Suprapubic skin (tissue), 4 donors: ENCODE measurements at places on chromosomes 12 and 14.
A peak's percentile ranks its signal among the peaks of the same experiment; 100 is the strongest.

GRCh38 chr14:53742233-53742620 lies 214.4 kb downstream of the BMP4 start:
- no peak for DNase-seq

DNA sequence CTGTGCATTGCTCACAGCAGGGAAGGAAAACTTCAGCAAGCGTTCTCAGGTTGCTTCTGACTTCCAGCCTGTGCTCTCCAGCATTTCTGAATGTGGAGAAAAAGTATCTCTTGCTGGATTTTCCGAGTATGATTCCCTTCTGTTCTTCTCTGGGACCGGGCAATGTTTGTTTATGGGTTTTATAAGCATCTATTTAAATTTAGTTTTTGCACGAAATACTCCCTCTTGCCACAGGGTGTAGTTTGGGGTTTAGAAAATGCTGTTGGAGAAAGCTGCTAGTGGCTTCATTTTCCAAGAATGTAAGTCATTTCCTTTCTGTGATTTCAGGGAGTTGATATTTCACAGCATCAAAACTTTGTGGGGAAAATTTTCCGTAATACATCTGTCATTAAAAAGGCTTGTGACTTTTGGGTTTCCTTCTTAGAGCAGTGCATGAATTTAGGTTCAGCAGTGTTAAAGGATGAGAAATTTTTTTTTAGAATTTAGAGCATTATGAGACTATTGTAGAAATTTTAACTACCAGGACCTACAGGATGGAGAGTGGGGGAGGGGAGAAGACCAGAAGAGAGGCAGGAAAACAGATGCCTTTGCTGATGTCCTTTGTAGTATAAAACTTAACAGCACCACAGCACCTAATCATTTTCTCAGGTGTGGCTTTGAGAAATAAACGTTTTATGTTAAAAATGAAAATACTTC lies 1.5 kb downstream of the FRMD6 start:
- no peak for DNase-seq

DNA sequence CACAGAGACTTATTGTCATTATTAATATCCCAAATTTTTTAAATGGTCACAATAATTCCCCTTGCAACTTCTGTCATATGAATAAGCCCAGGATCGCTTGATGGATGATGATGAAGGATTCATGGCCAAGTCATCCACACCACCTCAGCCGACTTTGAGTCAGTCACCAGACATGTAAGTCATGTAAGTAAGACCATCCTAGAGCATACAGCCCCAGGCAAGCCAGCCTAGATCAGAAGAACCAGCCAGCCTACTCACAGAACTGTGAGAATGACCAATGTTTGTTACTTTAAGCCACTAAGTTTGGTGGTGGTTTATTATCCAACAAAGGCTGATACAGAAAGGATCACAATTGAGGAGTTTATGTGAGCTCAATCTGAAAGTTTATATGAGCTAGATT lies 341.8 kb downstream of the NRXN3 start:
- no peak for DNase-seq

DNA sequence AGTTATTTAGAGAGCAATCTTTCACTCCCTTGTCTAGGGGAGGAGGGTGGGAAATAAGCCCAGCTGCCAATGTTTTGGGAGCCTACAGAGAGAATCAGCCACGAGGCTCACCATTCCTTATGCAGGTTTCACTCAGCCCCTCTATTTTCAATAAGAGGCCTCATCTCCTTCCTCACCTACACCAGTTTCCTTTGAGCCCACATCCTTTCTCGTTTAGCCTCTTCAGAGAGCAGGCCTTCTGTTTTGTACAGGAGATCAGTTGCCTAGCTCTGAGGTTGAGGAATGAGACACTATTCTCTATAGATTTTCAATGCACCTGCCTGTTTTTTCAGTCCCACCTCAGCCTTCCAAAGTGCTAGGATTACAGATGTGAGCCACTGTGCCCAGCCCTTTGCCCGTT lies 17.9 kb downstream of the SNAPC1 start:
- DNase-seq: no peak

- DNase-seq: no peak
Observed at GRCh38 chr14:21428930-21429329, 27.0 kb downstream of the CHD8 start.

- no peak for DNase-seq
Observed at GRCh38 chr14:54498579-54498978, 9.8 kb upstream of the GMFB start.

GRCh38 chr12:20077618-20078017 lies 290.7 kb upstream of the PDE3A start:
- no peak for DNase-seq

- peak; percentile 80 for DNase-seq
Observed at GRCh38 chr14:26841920-26842741, 244.3 kb upstream of the NOVA1 start.

GRCh38 chr14:24948261-24948847 lies 101.6 kb downstream of the STXBP6 start:
- no peak for DNase-seq

DNA sequence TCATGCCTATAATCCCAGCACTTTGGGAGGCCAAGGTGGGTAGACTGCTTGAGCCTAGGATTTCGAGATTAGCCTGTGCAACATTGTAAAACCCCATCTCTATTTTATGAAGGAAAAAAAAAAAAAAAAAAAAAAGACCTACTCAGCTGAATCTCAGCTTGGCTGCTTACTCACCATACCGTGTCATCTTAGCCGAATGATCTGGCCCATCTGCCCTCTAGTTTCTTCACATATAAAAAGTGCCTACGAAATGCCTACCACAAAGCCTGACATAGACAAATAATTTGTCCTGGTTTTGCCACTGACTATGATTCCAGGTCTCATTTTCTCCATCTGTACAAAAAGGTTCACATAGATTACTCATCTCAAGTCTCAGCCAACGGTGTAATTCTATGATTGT lies 10.1 kb downstream of the DIABLO start:
- DNase-seq: no peak

DNA sequence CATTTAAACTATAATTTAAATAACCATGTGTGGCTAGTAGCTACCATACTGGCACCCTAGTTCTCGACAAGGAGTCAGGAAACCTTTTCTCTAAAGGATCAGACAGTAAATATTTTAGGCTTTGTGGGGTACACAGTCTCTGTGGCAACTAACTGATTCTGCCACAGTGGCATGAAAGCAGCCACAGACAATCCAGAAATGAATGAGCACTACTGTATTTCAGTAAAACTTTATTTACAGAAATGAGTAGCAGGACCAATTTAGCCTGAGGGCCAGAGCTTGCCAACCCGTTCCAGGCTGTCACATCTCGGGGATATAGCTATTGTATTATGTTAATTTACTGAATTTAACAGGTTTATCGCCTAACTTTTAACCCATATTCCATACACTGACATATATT lies 278.7 kb downstream of the ITPR2 start:
- no peak for DNase-seq

GRCh38 chr14:23121361-23121771 lies 2.3 kb upstream of the CEBPE start:
- DNase-seq: peak; percentile 75

DNA sequence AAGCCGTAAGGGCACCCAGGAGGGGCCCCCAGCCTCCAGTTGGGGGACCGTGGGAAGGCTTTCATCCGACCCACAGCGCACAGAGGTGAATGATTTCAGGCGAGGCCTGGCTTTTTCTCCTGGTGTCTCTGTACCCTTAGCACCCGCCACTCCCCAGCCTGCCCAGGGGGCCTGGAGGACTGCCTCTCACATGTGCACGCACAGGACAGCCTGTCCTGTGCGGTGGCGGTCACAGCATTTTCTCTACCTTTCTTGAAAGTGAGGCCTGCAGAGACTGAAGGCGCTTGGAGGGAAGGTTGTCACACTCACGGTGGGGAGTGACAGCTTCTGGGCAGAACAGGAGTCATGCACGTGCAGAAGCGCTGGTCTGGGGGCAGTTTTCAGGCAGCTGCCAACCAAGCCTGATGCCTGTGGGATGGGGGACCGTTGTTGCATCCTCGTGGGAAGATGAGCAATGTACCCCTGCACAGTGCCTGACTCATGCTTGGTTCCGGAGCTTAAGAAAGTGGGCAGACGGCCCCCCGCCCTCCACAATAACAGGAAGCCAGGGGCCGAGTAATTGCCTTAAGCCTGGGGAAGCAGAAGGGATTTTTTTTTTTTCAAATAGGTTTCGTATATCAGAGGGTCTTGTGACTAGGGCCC lies 148.1 kb downstream of the TSPAN9 start:
- DNase-seq: no peak

- DNase-seq: no peak
Observed at GRCh38 chr14:31286456-31287293, 79.1 kb upstream of the HECTD1 start.

DNA sequence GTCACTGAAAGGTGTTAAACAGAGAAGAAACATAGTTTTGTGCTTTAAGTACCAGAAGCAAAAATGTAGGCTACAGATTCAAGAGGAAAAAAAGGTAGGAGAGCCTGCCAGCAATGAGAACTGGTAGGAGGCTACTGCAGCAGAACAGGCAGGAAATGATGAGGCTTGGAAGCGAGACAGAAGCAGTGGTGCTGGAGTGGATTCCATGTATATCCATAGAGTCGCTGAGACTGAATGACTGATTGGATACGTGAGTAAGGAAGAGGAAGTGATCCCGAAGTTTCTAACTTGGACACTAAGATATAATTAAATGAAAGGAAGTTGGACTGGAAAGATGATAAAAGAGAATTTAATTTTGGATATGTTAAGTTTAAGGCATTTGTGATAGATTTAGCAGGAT lies 45.0 kb upstream of the CCDC91 start:
- DNase-seq: no peak

DNA sequence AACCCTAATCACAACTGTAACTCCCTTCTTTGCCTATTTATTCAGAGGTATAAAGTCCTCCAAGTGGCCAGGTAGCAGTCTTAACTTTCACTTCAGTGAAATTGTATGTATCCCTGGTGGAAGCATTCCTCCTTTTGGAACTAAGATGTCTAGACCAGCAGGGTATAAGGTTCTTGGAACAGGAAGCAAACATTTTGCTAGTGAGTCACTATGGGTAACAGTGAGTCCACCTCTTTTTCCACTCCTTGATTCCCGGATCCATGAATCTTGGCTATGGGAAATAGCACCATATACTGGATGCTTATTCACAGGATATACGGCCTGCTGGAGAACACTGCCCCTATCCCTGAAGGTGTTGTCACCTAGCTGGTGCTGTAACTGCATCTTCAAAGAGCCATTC lies 80.2 kb downstream of the KCNA5 start:
- no peak for DNase-seq

DNA sequence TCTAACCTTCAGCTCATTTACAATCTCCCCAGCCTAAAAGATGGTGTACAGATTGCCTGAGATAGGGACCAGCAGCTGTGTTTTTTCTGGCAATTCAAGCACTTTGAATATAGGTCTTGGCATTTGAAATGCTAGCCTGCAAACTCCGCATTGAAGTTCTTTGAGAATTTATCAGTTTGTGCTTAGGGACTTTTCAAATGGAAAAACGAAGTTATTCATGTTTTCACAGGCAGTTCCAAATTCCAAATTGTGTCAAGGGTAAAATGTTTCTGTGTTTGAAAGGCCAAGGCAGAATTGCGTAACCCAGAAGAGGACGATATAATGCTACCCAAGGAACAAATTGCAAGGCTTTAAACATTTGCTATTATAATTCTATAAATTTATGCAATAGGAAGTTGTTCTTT lies 168.9 kb upstream of the RASSF8 start:
- DNase-seq: no peak

DNA sequence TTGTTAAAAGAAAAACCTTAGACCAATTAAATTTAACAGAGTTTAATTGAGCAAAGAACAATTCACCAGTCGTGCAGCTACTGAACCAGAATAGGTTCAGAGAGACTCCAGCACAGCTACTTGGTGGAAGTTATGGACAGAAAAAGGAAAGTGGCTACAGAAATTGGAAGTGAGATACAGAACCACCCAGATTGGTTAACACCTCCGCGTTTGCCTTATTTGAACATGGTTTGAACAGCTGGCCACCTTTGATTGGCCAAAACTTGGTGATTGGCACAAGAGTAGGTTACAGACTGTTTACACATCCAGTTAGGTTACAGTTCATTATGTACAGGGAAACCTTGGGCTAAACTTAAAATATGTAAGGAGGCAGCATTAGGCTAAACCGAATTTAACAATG lies 54.9 kb downstream of the SRGAP1 start:
- no peak for DNase-seq

GRCh38 chr14:39860596-39861228 lies 428.5 kb upstream of the FBXO33 start:
- no peak for DNase-seq

GRCh38 chr14:94387051-94388026 lies 1.1 kb downstream of the SERPINA1 start:
- DNase-seq: no peak

GRCh38 chr12:24045816-24046257 lies 96.4 kb upstream of the SOX5 start:
- DNase-seq: no peak

- DNase-seq: no peak
Observed at GRCh38 chr12:122423258-122424165, 1.0 kb upstream of the CLIP1 start.

DNA sequence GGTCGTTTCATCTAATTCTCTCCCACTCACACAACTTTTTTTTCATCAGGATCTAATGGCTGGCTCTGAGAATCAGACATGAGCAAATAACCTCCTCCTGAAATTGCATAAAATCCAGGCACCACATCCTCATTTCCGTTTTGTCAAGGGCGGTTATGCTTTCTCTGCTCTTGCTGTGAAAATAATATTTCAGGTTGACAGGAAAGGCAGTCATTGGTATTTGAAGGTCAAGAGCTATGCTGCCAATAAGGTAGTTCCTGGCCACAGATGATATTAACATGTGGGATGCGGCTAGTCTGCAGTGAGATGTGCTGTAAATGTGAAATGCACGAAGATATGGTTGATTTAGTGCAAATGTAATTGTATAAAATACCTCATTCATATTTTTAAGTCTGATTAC lies 870.2 kb upstream of the TMEM132C start:
- no peak for DNase-seq

DNA sequence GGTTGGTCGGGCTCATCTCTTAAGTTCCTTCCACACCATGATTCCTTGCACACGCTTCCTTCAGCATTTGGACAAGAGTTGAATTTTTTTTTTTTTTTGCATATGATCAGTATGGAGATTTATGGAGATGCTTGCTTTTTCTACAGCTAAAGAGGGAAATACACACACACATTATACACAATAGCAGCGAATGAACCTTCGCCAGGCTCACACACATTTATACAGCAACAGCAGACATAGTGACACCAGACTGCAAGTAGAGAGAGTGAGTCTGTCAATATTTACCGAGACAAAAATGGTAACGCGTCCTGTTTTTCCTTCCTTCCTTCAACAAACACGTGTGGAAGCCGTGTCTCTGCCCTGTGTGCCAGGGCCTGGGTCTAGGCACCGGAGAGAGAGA lies 897.9 kb downstream of the BCL11B start:
- no peak for DNase-seq

GRCh38 chr14:101708853-101709532 lies 52.5 kb upstream of the PPP2R5C start:
- peak; percentile 70 for DNase-seq

- no peak for DNase-seq
Observed at GRCh38 chr14:86799244-86799647, 1193.7 kb downstream of the GALC start.

- no peak for DNase-seq
Observed at GRCh38 chr14:33206981-33207380, 268.3 kb downstream of the NPAS3 start.
